ENCODE measurements at places on chromosomes 6 and 20. TPM values are rescaled to one million over a fixed set of nuclear protein-coding genes. Genes with fewer than 3 reads are reported as not detected.

- H3K36me3 ChIP-seq, result no peaks in the 10 kb centered on the region
- H3K4me1 ChIP-seq, result peaks cover 21% of the 10 kb centered on the region
- H3K27me3 ChIP-seq, result no peaks in the 10 kb centered on the region
- H3K27ac ChIP-seq, result peak overlapping the region; percentile 83
- H3K4me3 ChIP-seq, result no peak overlapping the region
These were observed 6.3 kb upstream of the GTF3C6 start for GRCh38 chr6:110951986-110952794.

- peak overlapping the region; percentile 70 for H3K4me3 ChIP-seq
- peak overlapping the region; percentile 4 for H3K27ac ChIP-seq
- peaks cover 18% of the 10 kb centered on the region for H3K4me1 ChIP-seq
- no peaks in the 10 kb centered on the region for H3K27me3 ChIP-seq
These were observed 18.1 kb upstream of the CEBPB start for GRCh38 chr20:50172347-50173013.

DNA sequence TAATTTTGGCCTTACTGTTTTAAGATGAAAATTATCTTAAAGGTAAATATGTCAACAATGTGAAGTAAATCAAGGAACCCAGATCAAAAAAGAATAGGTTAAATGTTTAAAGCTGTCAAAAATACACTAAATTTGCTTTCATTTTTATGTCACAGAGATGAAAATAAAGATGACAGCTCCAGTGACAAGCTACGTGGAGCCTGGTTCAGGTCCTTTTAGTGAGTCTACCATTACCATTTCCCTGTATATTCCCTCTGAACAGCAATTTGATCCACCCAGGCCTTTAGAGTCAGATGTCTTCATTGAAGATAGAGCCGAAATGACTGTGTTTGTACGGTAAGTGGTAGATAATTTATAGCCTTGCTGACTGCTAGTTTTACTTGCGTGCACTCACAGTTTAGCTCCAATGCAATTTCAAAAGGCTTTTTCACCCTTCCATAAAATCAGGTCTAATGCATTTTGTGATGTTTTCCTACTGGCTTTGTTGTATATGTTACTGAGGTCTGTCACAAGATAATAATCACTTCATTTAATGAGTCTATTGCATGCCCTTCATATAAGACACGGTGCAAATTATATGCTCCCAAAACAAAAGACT lies 1.9 kb downstream of the HEBP2 start:
- peaks cover 11% of the 10 kb centered on the region for H3K4me1 ChIP-seq
- no peak overlapping the region for H3K4me3 ChIP-seq
- H3K36me3 ChIP-seq, result peaks cover 23% of the 10 kb centered on the region
- DNase-seq, result no peak
- no peaks in the 10 kb centered on the region for H3K27me3 ChIP-seq
- no peak overlapping the region for H3K27ac ChIP-seq

DNA sequence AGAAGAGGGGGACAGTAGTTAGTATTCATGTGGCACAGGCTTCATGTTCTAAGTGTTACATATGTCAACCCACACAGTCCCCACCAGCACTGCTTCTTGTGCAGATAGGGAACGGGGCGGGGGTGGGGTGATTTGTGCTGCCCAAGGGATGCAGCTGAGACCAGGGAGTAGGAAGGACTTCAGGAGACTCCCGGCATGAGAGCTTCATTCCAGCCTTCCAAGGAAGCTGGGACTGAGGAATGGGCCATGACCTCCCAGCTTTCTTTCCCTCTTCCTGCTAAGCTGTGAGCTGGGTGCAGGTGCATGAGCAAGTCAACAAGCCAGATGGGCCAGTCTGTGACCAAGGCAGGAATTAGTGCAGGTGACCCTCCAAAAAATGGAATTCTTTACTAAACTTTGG lies 9.2 kb downstream of the BEND3 start:
- H3K27me3 ChIP-seq, result no peaks in the 10 kb centered on the region
- no peak overlapping the region for H3K27ac ChIP-seq
- peaks cover 5% of the 10 kb centered on the region for H3K4me1 ChIP-seq
- no peaks in the 10 kb centered on the region for H3K36me3 ChIP-seq

GRCh38 chr20:63942969-63943807 lies 13.0 kb downstream of the UCKL1 start:
- peak; percentile 91 for DNase-seq
- H3K27ac ChIP-seq, result no peak overlapping the region
- no peak overlapping the region for H3K4me3 ChIP-seq
- peaks cover 3% of the 10 kb centered on the region for H3K36me3 ChIP-seq
- peaks cover 10% of the 10 kb centered on the region for H3K4me1 ChIP-seq
- H3K27me3 ChIP-seq, result no peaks in the 10 kb centered on the region

DNA sequence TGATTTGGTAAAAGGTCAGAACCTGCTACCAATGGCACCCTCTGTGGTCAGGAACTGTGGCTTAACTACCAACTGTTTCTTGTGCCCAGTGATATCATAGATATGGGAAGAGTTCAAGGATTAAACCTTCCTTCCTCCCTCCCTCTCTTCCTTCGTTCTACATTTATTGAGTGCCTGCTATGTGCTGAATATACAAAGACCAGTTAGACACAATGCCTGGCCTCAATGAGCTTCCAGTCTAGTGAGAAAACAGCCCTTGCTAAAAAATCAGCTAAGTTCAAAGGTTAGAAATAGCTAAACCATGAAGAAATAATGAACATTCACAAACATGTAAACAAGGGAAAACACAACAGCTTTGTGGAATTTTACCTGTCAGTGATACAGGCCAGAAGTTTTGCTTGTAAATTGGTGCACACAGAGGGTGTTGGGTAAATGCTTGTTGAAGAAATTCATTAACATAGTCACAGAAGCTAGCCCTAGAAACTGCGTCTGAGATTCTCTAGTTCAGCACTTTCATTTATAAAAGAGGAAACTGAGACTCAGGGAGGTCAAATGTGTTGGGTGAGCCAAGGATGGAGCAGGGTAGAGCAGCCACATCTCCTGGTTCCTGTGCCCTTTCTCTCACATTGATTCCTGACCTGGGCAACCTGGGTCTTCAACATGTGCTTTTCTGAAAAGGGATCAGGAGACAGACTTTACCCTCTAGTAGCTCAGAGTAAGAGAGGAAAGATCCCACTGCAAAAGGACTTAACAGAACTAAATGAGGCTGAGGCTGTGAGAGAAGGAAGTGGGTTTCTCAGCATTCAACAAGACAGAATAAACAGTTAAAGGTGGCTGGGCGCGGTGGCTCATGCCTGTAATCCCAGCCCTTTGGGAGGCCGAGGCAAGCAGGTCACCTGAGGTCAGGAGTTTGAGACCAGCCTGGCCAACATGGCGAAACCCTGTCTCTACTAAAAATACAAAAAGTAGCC lies 14.4 kb upstream of the FOXO3 start:
- no peaks in the 10 kb centered on the region for H3K36me3 ChIP-seq
- no peak for DNase-seq
- H3K27ac ChIP-seq, result no peak overlapping the region
- H3K4me1 ChIP-seq, result peaks cover 3% of the 10 kb centered on the region
- H3K4me3 ChIP-seq, result no peak overlapping the region

- H3K36me3 ChIP-seq, result no peaks in the 10 kb centered on the region
- H3K27ac ChIP-seq, result no peak overlapping the region
- no peaks in the 10 kb centered on the region for H3K27me3 ChIP-seq
- H3K4me3 ChIP-seq, result no peak overlapping the region
- H3K4me1 ChIP-seq, result no peaks in the 10 kb centered on the region
These were observed 55.6 kb upstream of the NEDD9 start for GRCh38 chr6:11288065-11288464.

DNA sequence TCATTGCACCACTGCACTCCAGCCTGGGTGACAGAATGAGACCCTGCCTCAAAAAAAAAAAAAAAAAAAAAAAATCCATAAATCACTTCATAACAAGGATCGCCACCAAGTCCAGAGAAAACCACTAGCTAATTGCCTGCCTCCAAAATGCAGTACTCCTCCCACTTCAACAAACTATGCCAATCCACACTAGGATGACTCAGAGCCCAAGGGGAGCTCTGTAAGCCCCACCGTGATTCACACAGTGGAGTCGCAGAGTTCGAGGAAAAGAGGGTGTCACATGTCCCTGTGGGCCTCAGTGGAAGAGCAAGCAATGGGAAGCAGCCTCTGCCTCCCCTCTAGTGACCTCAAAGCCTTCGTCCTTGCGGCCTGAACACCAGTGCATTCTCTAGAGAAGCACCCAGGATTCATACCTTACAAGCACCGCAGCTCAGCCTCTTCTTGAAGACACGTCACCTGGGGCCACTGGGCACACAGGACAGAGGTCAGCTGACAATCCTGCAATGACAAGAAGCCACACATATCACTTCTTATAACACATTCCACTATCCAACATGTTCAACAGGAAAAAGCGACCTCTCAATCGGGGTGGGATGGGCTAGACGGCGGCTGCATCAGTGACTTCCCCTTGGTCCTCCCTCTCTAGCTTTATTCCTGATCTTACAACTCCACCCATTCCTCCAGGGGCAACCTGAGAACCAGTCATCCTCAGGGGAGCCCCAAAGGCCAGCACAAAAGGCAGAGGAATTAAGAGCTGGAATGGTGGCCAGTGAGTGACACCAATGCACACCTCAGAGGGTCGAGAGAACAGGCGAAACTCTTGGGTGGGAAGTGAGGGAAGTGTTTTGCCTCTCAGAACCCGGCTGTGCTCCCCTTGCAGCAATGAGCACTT lies 8.9 kb downstream of the SNHG17 start:
- H3K27ac ChIP-seq, result peak overlapping the region; percentile 65
- peaks cover 61% of the 10 kb centered on the region for H3K36me3 ChIP-seq
- no peaks in the 10 kb centered on the region for H3K27me3 ChIP-seq
- H3K4me1 ChIP-seq, result peaks cover 28% of the 10 kb centered on the region

DNA sequence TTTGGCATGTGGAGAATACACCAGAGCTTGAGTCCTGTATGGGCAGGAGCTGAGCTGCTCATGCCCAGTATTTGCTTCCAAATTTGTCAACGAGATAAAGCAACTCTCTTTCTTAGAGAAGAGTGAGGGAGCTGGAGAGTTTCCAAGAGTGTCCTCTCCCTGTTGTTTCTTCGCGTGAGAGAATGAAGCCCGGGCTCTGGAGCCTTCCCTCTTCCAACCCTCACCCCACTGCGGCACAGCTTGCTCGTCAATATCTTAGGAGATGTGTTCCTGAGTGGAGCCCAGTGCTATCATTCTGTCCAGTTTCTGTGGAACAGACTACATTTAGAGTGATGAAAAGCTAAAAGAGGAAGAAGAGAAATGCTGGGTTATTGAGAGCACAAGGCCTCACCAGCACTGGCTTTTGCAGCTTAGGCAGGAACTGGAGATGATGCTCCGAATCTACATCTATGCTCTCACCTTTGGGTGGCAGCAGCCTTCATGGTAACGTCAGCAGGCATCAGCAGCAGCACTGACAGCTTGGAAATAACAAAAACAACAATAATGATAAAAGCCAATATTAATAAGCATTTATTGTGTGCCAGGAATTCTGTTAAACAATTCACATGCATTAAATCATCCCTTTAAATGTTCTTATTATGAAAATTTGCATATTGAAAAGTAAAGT lies 66.5 kb upstream of the TFB1M start:
- peaks cover 21% of the 10 kb centered on the region for H3K4me1 ChIP-seq
- H3K27me3 ChIP-seq, result no peaks in the 10 kb centered on the region
- H3K27ac ChIP-seq, result no peak overlapping the region
- H3K4me3 ChIP-seq, result no peak overlapping the region

DNA sequence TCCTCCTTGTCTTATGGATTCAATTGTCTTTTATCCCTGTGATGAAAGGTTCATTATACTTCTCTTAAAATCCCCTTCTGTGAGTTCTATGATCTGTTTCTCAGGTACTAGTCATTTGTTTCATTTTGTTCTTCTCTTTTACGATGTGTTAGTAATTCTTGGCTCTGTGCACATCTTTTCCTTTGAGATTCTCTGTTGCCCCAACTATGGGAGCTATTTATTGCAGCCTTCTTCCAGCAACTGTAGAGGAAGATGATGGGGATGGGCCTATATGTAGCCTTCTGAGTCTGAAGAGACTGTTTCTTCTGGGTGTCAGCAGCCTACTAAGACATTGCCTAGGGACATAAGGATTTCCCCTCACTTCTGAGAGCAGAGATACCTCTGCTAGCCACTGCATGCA lies 50.4 kb upstream of the TRERF1 start:
- H3K4me1 ChIP-seq, result peaks cover 11% of the 10 kb centered on the region
- no peak overlapping the region for H3K4me3 ChIP-seq
- no peak for DNase-seq
- no peak overlapping the region for H3K27ac ChIP-seq

DNA sequence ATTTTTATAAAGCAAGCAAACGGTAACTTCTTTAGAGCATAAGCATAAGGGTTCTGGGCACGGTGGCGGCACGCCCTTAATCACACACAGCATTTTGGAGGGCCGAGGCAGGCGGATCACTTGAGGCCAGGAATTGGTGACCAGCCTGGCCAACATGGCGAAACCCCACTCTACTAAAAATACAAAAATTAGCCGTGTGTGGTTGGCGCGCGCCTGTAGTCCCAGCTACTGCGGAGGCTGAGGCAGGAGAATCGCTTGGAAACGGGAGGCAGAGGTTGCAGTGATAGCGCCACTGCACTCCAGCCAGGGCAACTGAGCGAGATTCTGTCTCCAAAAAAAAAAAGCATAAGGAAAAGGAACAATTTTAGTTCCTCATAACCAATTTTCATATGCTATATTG lies 2.6 kb downstream of the SENP6 start:
- no peak for DNase-seq
- H3K36me3 ChIP-seq, result no peaks in the 10 kb centered on the region
- peaks cover 70% of the 10 kb centered on the region for H3K4me1 ChIP-seq
- peak overlapping the region; percentile 99 for H3K27ac ChIP-seq
- H3K27me3 ChIP-seq, result no peaks in the 10 kb centered on the region

DNA sequence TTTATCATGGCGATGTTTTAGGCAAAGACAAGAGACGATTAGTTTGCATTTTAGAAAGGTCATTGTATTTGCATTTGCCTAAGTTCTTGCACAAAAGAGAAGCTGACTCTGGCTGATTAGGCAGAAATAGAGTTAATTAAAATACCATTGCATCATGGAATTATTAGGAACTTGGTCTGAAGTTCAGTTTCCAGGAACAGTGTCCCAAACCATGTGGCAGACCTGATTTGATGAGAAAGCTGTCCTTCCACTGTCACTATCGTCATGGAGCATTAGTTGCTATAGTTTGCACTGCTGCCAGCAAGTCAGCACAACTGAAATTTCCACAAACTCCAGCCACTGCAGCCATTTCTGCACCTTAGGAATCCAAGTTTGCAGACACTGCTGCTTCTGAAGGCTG lies 24.3 kb upstream of the MCUR1 start:
- H3K36me3 ChIP-seq, result no peaks in the 10 kb centered on the region
- peaks cover 1% of the 10 kb centered on the region for H3K27me3 ChIP-seq
- no peak overlapping the region for H3K4me3 ChIP-seq
- H3K4me1 ChIP-seq, result peaks cover 9% of the 10 kb centered on the region
- H3K27ac ChIP-seq, result no peak overlapping the region

GRCh38 chr6:63589952-63590411 lies 17.7 kb downstream of the LOC128125822 start:
- DNase-seq, result no peak
- H3K4me1 ChIP-seq, result no peaks in the 10 kb centered on the region
- no peaks in the 10 kb centered on the region for H3K36me3 ChIP-seq
- no peaks in the 10 kb centered on the region for H3K27me3 ChIP-seq
- H3K27ac ChIP-seq, result no peak overlapping the region

PTPRT gene
- not detected for total RNA-seq

NTSR1 gene
- not detected for total RNA-seq

AIF1 gene
- total RNA-seq, result not detected

EFCAB8 gene
- 0.51 TPM for total RNA-seq

FHL5 gene
- not detected for total RNA-seq

MACROD2 gene
- total RNA-seq, result 3.2 TPM

XKR7 gene
- not detected for total RNA-seq

SAPCD1 gene
- total RNA-seq, result 2.4 TPM

SRMS gene
- total RNA-seq, result not detected
